ENCODE measurements at places on chromosomes 5 and 9.

- DNase-seq: no peak
Observed at GRCh38 chr9:131977109-131977838, 102.4 kb downstream of the MED27 start.

GRCh38 chr5:154997746-154998145, 15.8 kb upstream of the KIF4B start:
- no peak for DNase-seq

DNA sequence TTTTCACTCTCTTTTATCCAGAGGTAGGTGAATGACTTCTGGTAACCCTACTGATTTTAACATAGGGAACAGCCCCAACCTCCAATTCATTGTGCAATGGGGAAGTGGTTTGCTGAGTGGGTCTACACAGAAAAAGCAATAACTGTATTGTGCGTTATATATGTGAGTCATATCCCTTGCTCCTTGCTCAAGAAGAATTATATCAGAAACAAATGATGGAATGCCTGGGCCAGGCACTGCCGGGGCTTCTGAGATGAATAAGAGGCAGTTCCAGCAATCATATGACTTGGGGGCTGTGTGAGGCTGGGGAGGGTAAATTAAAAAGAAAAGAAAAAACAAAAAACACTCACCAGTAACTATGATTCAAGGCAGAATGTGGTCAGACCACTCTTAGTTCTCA, 79.2 kb upstream of the ABCA1 start:
- DNase-seq: peak; percentile 65

DNA sequence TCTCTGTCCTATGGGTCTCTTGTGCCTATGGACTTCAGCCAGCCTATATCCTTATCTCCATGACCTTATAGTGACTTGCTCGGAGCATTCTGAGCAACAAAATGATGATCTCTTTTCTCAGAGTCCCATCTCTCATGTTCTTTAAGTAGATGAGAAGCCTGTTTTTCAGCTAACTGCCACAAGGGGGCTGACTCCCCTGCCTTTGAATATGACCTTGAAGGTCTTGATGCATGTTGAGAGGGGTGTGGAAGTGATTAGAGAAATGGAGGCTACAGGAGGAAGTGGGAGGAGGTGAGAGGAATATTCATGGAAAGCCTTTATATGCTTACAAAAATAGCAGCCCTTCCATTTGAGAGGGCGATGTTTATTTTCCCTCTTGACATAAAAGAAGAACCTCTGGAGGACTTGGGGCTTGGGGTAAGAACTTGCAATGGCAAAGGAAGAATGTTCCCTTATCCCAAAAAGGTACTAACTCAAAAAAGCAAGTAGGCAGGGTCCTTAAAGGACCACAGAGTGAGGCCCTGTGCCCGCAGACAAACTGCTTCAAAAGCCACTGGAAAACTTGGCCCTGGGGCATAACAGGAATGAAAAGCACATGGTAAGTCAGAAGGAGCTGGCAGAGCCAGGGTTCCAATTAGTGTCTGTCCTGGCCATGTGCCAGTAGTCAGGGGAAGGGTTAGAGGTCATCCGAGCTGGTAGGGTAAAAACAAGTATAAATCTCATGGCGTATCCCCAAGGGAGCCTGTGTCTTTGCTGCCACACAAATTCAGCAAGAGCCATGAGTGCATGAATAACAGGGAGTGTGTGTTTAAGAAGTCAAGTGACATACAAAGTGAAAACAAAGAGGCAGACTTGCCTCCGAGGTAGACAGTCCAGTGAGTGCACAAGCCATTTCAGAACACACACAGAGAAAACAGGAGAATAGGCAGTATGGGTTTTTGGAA, 39.1 kb downstream of the FGD3 start:
- no peak for DNase-seq

GRCh38 chr9:129619787-129620668, 873 bp downstream of the C9orf50 start:
- DNase-seq: peak; percentile 62
